ENCODE measurements at places on chromosomes 7 and 10.
A peak's percentile ranks its signal among the peaks of the same experiment; 100 is the strongest.

- no peak for DNase-seq
These were observed 95.0 kb downstream of the UBE3C start for GRCh38 chr7:157233677-157234076.

DNA sequence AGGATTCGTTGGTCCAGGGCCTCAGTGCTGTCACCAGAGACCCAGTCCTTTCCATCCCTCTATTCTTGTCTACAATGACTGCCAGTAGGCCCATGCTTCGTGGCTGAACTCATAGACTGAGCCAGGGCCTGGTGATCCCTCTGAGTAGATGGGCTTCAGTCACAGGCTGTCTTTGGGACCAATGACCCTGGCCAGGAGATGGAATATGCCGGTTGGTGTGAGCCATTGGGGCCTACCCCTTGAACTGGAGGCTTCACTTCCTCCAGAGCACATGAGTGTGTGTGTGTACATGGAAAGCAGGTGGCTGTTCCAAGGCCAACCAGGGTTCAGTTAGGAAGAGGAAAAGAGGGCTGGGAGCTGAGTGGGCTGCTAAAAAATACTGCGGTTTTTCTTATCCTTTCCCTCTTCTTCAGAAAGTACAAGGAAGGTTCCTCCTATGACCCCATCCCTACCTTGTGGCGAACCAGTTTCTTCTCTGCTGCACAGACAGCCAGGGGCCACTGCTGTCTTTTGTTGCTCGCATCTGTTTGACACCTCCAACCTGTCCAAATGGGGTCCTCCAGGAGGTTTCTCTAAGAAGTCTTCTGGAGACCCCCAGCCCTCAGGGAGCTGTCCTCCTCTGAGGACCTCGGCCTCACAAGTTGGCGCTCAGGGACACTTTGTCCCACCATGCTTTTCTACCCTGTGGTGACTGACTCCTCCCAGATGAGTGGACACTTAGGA lies 36.6 kb downstream of the ADRA2A start:
- DNase-seq, result no peak

DNA sequence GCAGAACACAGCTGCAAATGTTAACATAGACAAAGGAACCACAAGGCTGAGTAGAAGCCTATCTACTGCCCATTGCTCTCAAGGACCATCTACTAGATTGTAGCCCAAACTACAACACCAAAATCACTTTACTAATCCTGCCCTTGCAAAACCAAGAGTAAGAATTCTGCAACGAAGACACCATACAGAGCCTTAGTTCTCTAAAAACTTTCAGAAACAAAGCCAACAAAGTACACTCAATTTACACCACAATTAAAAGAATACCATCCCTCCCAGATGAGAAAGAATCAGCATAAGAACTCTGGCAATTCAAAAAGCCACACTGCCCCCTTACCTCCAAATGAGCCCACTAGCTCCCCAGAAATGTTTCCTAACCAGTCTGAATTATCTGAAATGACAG lies 294.3 kb downstream of the CTNNA3 start:
- DNase-seq, result no peak

DNA sequence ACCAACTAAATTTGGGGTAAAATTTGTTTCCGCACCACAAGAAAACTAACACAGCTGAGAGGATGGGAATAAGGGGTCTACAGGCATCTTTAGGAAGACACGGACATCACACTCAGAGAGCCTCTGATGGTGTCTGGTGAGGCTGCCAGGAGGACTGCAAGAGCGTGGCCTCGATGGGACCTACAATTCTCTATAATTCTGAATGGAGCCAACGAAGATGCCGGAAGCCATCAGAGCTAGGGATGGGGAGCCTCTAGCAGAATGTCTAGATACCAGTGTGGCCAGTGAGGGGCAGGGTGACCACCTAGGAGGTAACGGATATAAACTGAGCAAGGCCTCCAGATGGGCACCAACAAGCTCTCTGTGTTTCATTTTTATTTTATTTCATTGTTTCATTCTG lies 7.5 kb downstream of the GRID1 start:
- DNase-seq, result no peak

GRCh38 chr10:77139252-77140160 lies 498.1 kb downstream of the KCNMA1 start:
- DNase-seq, result no peak

- no peak for DNase-seq
These were observed 310.7 kb downstream of the CALN1 start for GRCh38 chr7:72101444-72101843.

GRCh38 chr7:151461942-151462230 lies 21.9 kb upstream of the CRYGN start:
- no peak for DNase-seq

GRCh38 chr10:66811211-66811610 lies 114.6 kb upstream of the LRRTM3 start:
- no peak for DNase-seq

DNA sequence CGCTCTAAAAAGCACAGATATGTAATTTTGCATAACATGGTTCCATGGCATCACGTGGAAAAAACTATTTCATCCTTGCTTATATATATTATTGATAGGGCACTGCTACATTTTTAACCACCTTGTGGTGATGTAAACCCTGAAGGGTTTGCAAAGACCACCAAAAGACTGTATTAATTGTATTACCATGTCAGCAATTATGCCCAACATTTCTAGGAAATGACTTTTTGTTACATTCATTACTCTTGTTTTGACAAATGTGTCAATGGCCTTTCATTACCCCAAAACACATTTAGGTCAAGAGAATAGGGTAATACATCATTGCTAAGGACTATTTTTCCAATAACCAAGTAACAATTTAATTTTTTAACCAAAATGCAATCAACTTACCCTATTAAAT lies 142.2 kb downstream of the NRCAM start:
- DNase-seq, result no peak

- no peak for DNase-seq
These were observed 201.9 kb upstream of the TCERG1L start for GRCh38 chr10:131513445-131513844.

DNA sequence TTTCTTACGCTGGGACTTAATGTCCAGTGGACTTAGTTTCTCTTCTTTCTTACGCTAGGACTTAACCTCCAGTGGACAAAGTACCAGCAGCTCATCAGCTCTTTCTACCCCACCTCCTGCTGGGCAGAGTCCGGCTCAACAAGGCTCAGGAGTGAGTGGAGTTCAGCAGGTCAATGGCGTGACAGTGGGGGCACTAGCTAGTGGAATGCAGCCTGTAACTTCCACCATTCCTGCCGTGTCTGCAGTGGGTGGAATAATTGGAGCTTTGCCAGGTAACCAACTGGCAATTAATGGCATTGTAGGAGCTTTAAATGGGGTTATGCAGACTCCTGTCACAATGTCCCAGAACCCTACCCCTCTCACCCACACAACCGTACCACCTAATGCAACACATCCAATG lies 199.7 kb downstream of the MLLT10 start:
- no peak for DNase-seq

- DNase-seq, result no peak
These were observed 40.9 kb downstream of the NAMPT start for GRCh38 chr7:106243893-106244292.

- no peak for DNase-seq
These were observed 143.5 kb upstream of the ASAH2 start for GRCh38 chr10:50394832-50395231.

GRCh38 chr7:1669954-1670893 lies at the start of gene ELFN1:
ELFN1 (plus strand) TSS chr7:1670277; CDS start chr7:1744597, 74,320 bp downstream.
- no peak for DNase-seq

GRCh38 chr7:78170815-78171214 lies 372.2 kb downstream of the PHTF2 start:
- no peak for DNase-seq

- no peak for DNase-seq
These were observed 6.8 kb downstream of the ITGA8 start for GRCh38 chr10:15712883-15713282.

DNA sequence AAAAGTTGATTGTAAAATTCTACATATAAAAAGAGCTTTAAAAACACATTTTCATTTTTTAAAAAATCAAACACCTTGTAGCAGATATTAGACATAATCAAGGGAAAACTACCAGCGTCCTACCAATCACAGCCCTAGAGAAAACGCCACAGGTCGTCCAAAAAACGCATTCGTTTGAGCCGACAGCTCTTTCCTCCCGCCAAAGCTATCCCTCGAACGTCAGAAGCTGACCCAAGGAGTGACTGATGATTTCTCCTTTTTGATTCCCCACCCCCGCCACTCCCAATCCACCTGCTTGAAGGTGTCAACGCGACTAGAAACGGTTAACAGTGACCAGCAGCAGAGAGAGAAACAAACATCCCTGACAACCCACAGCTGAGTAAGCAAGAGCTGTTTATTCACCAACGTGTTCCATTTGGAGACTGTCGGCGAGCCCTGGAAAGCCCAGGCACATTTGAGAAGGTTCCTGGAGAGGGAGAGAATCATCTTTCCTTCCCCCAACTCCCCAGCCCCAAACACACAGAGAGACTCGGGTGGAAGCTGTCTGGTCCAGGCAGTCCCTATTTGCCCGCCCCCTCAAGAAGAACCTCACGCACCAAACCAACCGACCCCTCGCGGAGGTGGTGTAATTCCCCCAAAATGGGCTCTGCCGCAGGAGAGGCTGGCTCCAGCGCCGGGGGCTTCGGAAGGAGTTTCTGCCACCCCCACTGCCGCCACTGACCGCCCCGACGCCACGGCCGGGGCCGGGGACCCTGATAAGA lies 622 bp downstream of the CPEB3 start:
- DNase-seq, result peak; percentile 22

- no peak for DNase-seq
These were observed 12.1 kb upstream of the TRPV6 start for GRCh38 chr7:142897691-142898090.

GRCh38 chr7:100865938-100866728 lies 1.1 kb upstream of the TRIP6 start:
- DNase-seq, result no peak

DNA sequence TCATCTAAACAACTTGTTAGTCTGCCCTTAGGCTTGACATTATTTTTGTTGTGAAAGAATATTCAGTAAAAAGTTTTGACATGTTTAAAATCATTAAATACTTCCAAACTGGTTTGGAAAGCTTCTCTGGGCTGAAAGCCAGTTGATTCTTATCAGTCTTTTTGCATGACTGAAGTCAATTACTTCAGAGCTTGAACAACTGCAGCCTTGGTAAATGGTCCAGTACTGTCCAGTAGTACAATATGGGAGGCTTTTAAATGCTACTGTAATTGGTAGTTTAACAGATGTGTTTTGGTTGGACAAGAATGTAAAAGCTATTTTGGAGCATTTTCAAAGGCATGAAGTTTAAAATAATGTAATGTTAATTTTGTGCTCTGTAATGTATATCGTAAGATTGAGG lies 103.4 kb downstream of the SDK1 start:
- DNase-seq, result no peak

DNA sequence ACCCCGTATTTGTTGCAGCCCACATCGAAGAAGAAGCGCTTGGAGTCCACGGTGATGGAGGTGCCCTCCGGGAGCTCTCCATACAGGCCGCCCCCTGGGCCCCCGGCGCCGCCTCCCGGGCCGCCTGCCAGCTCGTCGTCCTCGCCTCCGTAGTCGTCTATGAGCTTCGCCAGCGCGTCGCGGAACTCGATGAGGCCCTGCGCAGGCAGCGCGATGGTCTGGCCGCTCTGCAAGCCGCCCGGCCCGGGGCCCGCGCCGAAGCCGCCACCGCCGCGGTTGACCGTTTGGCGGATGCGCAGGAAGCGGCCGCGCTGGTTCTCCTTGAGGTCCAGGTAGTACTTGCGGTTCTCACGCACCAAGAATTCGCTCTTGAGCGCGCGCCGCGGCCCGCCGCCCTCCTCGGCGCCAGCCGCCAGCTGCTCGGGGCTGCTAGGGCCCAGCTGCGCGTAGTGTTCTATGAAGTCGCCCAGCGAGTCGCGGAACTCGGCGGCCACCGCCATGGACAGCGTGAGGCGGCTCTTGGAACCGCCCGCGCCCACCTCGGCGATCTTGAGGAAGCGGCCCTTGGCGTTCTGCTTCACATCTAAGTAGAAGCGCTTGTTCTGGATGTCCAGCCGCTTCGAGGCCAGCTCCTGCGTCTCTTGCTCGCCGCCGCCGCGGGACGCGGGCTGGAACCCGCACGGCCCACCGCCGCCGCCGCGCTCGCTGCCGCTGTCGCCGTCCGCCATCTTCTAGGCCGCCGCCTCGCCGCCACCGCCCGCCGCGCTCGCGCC lies 523 bp downstream of the PURB start:
- peak; percentile 53 for DNase-seq

DNA sequence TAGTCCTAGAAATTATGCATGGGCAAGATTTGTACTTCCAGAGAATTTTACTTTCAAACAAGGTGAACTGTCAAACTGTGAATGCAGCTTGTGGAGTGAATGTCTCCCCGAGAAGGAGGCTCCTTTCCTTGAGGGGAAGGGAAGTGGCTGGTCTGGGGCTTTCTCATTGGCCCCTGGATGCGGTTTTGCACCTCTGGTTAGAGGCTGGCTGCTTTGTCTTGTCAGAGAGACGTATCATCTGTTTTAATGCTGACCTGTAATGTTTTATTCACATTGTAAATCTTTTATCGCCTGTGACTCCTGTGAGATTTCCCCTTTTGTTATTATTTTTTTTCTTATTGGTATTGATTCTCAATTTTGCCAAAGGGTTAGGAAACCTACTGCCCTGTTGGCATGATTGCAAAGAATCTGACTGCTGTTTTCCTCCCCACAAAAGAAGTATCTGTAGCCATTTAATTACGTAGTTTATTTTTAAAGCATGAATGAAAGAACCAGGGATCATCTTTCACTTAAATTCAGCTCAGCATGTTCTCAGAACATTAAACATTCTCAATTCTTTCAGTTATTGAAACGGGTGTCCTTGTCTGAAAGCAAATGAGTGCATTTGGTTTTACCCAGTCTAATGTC lies 238.3 kb upstream of the NFE2L3 start:
- DNase-seq, result no peak

GRCh38 chr10:123634221-123634620 lies 31.9 kb upstream of the GPR26 start:
- DNase-seq, result no peak

DNA sequence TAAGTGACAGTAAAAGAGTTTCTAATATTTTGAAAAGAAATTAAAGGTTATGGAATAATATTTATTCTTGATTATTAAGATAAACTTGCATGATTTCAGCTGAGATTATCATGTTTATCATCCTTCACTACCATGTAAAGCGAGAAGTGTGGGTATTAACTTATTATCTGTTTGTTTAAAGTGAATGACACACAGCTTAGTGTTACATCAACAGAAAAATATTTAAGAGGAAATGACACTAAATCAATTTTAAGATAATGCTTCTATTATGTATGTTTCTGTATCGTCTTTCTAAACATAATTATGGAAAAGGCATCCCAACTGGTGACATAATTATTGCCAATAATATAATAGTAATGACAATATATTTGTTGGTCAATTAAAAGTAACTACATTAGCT lies 213.1 kb downstream of the PCDH15 start:
- DNase-seq, result no peak

Data from stimulated activated CD4-positive, alpha-beta T cell treated with anti-CD3 and anti-CD28 coated beads, Interleukin-1b, Interleukin-23, amount 100 ng/mL, for 48 hours (primary cell).